ENCODE measurements at places on chromosomes 12 and 14. TPM values are rescaled to one million over a fixed set of nuclear protein-coding genes. Genes with fewer than 3 reads are reported as not detected.

MYG1 gene
- 35.8 TPM for total RNA-seq

- DNase-seq, result peak; percentile 98
Observed at GRCh38 chr12:3033539-3033867, 43.7 kb upstream of the TSPAN9 start.

DNA sequence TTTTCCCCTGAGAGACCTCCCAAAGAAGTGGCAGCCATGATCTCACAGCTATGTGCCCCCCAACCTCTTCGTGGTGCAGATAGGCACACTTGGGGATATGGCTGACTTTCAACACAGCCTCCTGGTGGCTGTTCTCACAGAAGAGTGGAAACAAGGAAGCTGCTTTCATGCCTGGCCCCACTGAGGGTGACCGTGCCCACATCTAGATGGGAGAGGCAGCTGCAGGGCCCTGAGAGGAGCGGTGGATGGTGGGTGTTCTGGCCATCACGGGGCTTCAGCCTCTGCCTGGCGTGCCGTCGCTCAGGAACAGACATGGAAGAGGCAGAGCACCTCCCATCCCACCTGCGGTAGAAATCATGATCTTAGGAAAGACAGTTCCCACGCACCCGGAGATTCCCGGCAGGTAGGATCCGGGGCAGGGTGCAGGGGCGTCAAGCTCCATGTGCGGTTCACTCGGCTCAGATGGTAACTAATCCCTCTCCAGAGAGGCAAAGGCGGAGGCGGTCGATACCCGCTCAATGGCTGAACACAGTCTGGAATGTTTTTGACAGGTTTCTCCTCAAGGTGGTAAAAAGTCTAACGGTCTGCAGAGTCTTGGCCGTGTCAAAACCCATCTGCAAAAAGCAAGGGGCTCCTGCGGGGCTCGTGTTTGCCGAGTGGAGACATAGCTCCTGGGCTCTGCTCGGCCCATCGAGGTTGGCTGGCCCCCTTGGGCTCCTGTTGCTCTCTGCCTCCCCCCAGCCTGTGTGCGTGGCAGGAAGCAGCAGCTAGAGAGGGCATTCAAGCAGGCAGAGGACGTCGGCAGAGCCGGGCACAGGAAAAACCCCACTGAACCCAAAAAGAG, 225.2 kb upstream of the RTL1 start:
- no peak for DNase-seq

- DNase-seq, result no peak
Observed at GRCh38 chr14:20630340-20631022, 11.0 kb downstream of the OR6S1 start.

- no peak for DNase-seq
Observed at GRCh38 chr12:106094304-106094703, 44.5 kb downstream of the NUAK1 start.

- DNase-seq, result no peak
Observed at GRCh38 chr12:47378222-47378582, 298.4 kb upstream of the AMIGO2 start.

HSPB8 gene
- total RNA-seq, result 3.3 TPM

ACSM4 gene
- not detected for total RNA-seq

DNA sequence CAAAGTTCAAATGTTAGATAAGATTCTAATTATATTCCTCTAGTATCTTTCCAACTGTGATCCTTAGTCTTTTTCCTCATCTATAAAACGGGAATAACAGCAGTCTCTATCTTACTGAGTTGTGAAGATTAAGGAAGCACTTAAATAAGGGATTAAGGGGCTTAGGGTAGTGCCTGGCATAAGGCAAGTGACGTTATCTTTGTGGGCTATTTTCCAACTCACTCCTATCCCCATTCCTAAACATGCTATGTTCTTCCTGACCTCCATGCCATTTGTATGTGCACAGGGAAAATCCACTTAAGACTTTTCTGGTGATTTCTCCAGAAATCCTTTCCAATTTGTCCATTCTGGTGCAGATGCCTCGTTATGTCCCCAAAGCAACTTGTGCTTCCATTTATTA, 33.3 kb downstream of the SUPT16H start:
- no peak for DNase-seq

DNA sequence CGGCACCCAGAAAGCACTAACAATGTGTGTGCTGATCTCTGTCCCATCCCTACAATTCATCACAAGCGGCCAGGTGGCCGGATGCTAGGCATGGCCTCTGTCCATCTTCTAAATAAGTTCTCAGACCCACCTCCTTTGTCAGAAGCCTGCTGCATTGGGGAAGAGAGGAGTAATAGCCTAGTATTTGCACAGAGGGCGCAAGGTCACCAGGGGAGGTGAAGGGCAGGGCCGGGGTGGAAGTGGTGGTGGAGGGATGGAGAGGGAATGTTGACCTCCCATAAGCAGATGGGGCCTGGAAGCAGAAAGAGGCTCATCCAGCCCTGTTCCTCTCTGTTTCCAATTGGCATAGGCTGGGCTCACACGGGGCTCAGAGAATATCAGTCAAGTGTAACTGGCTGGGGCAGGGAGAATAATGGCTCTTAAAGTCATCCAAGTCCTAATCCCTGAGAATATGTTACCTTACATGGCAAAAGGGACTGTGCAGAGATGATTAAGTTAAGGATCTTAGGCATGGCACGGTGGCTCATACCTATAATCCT, 6.9 kb downstream of the RILPL1 start:
- no peak for DNase-seq
